ENCODE measurements at places on chromosomes 13 and 19.

- no peak for DNase-seq
Observed at GRCh38 chr19:5504114-5504513, 48.9 kb downstream of the ZNRF4 start.

- no peak for DNase-seq
Observed at GRCh38 chr19:14265290-14266036, 59.5 kb upstream of the ADGRL1 start.

- no peak for DNase-seq
Observed at GRCh38 chr19:2811735-2812413, 7.8 kb upstream of the ZNF554 start.

DNA sequence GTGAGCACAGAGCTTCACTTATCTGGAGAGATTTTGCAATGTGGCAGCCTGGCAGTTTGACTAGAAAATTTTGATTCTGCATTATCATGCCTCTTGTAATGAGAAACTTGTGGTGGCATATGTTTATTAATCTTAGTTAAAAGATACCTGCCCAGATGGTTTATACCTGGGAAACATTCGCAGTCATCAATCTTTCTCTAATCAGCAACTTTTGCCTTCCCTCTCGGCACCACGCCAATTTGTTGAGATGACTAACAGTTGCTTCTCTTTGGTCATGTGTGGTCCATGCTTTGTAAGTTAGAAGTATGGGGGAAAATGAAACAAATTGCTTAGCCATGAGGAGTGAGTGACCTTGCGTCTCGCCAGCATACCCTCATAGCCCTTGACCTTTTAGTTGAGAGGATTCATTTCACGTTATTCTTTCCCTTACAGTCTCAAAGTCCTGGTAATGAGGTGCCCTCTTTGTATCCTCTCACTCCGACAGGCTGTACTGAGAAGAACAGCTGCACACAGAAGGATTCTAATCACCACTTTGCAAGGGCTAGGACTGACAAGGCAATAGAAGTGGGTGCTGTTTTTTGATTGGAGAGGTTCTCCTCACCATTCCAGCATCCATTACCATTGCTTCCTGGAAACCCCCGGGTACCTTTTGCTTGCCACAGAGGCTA lies 201.4 kb downstream of the OXGR1 start:
- no peak for DNase-seq

GRCh38 chr13:76759877-76760276 lies 126.3 kb downstream of the KCTD12 start:
- DNase-seq, result no peak

- DNase-seq, result no peak
Observed at GRCh38 chr13:110380359-110381028, 73.4 kb downstream of the COL4A2 start.

- DNase-seq, result no peak
Observed at GRCh38 chr13:99104396-99104795, 96.3 kb upstream of the UBAC2 start.

GRCh38 chr19:56167064-56167578 lies 8.7 kb upstream of the GALP start:
- peak; percentile 25 for DNase-seq

GRCh38 chr19:3190470-3190770 lies 4.7 kb downstream of the NCLN start:
- no peak for DNase-seq

- DNase-seq, result no peak
Observed at GRCh38 chr19:38862321-38863059, 12.7 kb upstream of the HNRNPL start.

DNA sequence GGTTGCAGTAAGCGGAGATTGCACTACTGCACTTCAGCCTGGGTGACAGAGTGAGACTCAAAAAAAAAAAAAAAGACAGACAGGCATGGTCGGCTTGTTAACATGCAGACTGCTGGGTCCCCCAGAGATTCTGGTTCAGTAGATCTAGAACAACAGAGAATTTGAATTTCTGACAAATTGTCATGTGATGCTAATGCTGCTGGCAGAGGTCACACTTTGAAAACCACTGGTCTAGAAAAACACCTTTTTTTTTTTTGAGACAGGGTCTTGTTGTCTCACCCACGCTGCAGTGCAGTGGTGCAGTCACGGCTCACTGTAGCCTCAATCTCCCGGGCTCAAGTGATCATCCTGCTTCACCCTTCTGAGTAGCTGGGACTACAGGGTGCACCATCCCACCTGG lies 7.7 kb upstream of the LRFN3 start:
- no peak for DNase-seq

- peak; percentile 18 for DNase-seq
Observed at GRCh38 chr13:66915596-66916185, 314.4 kb downstream of the PCDH9 start.

GRCh38 chr19:43798546-43799409 lies 3.5 kb downstream of the LYPD5 start:
- no peak for DNase-seq

- no peak for DNase-seq
Observed at GRCh38 chr13:64817691-64818090, 2412.4 kb downstream of the PCDH9 start.

Measured in AG08395 (cell line).